Fibroblast of villous mesenchyme (primary cell): ENCODE measurements at places on chromosomes 12 and 14.
A peak's percentile ranks its signal among the peaks of the same experiment; 100 is the strongest.

- peak; percentile 65 for DNase-seq
These were observed 197.5 kb upstream of the TMEM132C start for GRCh38 chr12:128069359-128069997.

GRCh38 chr12:5770727-5771126, 174.3 kb downstream of the ANO2 start:
- DNase-seq, result no peak

DNA sequence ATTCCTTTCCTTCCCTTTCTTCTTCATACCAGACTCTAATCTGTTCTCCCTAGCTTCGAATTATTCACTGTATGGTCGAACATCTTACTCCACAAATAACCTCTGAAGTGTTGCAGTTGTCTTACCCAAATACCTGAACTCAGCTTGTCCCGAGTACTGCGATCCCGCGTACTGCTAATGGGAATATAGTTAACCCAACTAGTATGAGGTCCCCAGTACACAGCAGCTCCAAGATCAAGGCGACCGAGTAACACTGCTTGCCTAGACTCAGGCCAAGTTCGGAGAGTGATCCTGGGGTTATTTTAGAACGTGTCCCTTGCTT, 462 bp upstream of the ETNK1 start:
- no peak for DNase-seq

DNA sequence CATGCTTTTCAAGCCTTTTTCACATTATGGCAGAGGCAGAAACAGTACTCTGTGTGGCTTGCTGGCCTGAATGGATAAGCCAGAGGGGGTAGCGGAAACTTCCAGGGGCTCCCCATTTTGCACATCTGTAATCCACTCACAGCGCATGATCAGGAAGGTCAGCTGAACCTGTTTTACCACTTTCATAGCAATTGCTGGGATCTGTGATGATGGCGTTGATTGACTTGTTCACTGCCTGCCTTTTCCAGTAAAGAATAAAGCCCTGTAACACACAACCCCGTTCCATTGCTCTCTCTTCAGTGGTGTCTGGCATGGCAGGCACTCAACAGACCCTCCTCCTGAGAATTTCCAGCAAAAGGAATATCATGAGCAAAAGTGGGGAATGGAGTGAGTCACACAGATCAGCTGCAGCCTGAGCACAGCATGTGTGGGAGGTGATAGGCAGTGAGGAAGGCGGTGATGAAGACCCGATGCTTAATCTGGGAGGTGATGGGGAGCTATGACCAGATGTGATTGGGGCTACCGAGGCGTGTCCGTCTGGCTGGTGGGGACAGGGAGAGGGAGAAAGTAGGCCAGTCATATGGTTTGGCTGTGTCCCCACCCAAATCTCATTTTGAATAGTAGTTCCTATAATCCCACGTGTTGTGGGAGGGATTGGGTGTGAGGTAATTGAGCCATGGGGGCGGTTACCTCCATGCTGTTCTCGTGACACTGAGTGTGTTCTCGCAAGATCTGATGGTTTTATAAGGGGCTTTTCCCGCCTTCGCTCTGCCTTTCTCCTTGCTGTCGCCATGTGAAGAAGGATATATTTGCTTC, 44.7 kb upstream of the CHST11 start:
- peak; percentile 8 for DNase-seq

DNA sequence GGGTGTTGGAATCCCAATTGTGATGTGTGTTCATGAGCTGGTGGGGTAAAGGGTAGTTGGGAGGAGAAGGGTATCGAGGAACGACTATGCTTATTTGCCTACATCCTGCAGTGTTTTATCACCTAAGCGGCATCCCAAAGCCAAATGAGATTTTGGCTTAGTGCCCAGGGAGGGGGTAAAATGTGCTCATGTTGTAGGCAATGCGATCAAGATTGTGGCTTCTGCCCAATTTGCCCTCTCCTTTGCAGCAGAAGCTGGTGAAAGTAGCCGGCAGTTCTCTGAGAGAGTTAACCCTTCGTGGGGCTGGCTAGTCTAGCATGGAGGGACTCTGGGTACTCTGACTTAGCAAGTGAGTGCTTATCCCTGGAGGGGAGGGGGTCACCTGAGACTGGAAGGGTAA, 753 bp downstream of the RPH3A start:
- DNase-seq, result no peak

GRCh38 chr12:3905664-3906063, 32.5 kb upstream of the PARP11 start:
- no peak for DNase-seq

GRCh38 chr12:23830210-23830609, 119.3 kb downstream of the SOX5 start:
- no peak for DNase-seq

- no peak for DNase-seq
These were observed 252.9 kb downstream of the DPY19L2 start for GRCh38 chr12:63415357-63415756.

GRCh38 chr12:116171549-116171948, 105.9 kb downstream of the MED13L start:
- DNase-seq, result no peak

DNA sequence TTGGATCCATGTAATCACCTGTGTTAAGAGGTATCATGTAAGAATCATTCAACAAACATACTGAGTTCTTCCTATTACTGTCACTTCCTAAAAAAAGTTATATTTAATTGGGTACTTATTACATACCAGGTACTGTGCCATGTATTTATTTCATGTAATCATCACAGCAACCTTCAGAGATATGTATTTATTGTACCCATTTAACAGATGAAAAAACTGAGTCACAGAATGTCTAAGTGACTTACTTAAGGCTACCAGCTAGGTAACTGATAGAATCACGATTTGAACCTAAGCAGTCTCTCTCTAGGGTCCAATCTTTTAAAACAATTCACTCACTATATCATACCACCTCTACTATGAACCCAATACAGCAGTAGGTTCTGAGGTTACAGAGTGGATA, 2.0 kb downstream of the PSME2 start:
- DNase-seq, result no peak

DNA sequence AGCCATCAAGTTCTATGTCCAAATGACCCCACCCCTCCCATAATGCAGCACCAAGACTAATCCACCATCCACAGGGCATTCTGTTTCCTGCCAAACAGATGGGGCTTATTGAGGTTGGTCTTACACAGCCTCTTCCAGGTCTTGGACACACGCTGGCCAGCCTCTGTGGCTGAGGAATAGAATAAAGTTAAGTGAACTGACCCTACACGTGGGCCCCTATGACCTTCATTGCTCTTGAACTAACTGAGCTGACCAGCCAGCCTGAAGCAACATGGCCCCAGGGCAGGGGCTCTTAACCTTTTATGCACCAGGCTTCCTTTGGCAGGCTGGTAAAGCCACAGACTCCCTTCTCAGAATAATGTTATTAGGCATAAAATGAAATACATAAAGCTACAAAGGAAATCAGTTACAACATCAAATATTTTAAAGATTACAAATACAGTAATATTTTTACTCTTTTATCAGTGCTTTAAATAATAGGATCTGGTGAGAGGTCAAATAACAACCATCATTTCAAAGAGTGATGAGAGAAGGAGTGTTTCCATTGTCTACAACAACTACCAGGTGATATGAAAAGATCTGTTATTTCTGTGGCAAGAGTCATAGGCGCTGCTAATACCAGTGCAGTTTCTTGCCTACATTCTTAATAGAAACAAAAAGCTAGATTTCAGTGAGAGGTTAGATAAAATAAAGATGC, 192.9 kb upstream of the NUDT4 start:
- DNase-seq, result no peak

GRCh38 chr12:38586789-38587188, 270.2 kb downstream of the ALG10B start:
- no peak for DNase-seq

DNA sequence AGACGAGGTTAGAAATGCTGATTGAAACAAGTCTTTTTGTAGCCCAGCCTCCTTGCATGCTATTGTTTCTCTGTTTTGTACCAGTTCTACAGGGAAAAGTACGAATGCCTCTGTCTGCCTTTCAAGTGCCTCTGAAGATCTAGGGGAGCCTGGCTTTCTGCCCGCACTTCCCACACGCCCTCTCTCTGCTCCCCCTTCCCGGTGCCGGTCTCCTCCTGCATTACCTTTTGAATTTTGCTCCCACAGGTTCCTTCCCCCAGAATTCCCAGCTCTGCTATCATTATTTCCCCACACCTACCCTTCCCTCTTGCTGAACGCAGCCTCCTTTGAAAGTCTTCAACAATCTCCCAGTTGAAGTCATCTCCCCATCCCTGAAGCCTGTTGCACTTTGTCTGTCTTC, 689.7 kb downstream of the BCL11B start:
- DNase-seq, result no peak

GRCh38 chr14:61939776-61940175, 177.6 kb downstream of the SNAPC1 start:
- no peak for DNase-seq

- DNase-seq, result no peak
These were observed 218 bp downstream of the LYSET start for GRCh38 chr14:93185349-93185720.

DNA sequence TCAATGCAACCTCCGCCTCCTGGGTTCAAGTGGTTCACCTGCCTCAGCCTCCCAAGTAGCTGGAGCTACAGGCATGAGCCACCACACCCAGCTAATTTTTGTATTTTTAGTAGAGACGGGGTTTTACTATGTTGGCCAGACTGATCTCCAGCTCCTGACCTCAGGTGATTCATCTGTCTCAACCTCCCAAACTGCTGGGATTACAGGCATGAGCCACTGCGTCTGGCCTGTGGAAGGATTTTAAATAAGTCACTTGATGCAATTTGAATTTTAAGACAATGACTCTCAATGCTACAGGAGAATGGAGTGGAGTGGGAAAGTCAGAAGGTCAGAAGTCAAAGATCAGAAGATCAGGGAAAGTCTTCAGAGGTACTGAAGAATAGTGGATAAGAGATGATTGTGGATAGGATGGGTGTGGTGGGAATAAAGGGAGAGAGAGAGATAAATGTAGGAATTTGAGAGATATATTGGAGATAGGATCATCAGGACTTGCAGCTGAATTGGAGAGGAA, 15.4 kb downstream of the TMEM52B start:
- no peak for DNase-seq

GRCh38 chr12:12735301-12735700, 18.1 kb downstream of the CDKN1B start:
- peak; percentile 76 for DNase-seq

DNA sequence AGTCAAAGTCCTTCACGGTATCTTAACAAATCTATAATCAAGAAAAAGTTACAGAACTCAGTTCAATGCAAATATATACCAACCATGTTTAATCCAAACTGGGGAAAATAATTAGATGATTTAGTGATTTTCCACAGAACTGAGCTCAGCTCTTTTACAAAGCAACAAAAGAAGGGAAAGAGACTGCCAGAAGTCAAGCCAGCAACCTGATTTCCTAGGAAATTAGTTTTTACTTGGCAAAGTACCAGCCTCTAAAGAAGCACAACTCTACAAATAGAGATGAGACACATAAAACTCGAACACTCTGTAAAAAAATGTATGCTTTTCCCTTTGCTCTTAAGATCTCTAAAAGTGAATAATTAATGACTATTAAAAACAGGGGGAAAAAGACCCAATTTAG, 19.4 kb downstream of the NUMB start:
- DNase-seq, result no peak

DNA sequence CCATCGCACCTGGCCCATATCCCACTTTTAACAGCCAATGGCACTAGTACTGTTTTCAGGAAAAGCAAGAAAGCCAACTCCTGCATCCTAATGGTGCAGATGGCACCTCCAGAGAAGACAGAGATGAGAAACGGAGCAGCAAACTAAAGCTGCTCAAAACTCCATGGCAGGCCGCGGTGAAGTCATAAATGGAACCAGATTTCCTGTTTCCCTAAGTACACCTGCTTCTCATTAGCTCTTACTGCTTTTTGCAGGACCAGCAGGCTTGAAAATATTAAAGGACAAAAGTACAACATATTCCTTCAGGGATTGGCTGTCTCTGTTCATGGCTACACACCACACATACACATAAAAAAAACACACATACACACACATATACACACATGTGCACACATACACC, 36.7 kb upstream of the LGALS3 start:
- no peak for DNase-seq

- no peak for DNase-seq
These were observed 147.2 kb downstream of the HELB start for GRCh38 chr12:66449531-66449930.

DNA sequence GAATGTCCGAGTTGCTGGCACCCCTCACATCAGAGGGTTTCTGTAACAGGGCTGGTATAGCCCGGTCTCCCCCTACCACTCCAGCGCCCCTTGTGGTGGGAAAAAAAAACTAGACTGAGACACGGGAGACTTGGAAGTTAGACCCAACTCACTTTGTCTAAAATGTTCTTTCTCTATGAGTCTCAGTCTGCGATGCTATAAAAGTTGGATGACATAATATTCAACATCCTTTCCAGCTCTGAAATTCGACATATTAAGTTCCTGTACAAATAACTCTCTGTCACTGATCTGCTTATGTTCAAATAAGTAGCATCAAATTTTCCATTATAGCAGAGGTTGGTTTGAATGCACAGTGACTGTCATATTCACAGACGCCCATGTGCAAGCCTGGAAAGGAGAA, 25.7 kb upstream of the TC2N start:
- no peak for DNase-seq

GRCh38 chr12:99054601-99055128, 409.6 kb downstream of the APAF1 start:
- no peak for DNase-seq

- DNase-seq, result peak; percentile 77
These were observed 77.5 kb downstream of the PELI2 start for GRCh38 chr14:56195704-56196103.

DNA sequence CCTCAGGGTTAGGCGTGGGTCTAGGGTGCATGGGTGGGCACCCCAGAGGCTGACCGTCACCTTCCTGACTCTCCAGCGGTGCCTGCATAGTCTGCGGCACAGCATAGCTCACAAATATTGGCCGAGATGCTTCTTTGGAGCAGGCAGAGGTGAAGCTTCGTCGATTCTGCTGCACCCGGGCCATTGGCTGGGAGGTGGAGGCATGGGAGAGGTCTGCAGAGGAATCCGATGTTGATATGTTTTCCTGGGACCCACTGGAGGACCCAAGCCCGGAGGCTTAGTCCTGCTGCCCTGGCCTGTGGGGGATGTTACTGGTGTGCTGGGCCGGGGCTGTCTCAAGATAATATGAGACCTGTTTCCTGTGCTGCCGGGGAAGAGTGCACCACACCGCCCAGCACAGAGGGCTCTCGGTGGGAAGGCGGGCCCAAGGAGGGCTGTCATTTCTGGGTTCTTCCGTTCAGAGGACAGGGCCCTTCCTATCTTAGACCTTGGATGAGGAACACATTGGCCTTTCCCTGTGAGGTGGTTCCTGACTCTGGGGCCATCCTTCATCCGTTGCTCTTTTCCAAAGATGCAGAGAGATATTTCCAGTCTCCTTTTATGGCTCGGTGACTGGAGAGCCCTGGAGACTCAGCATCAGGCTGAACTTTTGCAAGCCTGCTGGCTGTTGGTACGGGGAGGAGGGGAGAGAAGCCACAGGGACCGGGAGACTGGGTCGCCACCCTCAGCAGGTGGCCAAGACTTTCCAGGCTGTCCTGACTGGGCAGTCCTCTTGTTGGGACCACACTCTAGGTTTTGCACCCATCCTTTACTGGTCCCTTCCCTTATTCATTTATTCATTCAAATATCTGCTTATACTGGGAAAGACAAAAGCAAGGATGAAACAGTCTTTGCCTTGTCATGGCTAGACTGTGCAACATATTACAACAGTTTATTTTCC, 143.5 kb downstream of the TSPAN9 start:
- no peak for DNase-seq
